ENCODE measurements at places on chromosomes 5 and 9.

DNA sequence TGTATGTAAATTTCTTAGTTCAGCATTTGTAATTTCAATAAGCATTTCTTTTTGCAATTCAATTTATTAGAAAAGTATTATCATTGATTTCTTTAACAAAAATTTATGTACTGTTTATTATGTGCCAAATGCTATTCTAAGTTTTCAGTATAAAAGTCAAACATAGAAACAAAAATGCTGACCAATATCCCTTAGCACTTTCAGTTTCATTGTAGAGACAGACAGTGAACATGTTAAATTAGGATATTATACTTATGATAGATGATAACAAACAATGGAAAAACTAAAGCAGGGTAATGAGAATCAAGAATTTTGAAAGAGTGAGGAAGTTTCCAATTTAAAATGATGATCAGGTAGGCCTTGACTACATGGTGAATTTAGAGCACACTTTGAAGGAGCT is 1106.0 kb downstream of the TAF11L14 start:
- DNase-seq, result no peak

DNA sequence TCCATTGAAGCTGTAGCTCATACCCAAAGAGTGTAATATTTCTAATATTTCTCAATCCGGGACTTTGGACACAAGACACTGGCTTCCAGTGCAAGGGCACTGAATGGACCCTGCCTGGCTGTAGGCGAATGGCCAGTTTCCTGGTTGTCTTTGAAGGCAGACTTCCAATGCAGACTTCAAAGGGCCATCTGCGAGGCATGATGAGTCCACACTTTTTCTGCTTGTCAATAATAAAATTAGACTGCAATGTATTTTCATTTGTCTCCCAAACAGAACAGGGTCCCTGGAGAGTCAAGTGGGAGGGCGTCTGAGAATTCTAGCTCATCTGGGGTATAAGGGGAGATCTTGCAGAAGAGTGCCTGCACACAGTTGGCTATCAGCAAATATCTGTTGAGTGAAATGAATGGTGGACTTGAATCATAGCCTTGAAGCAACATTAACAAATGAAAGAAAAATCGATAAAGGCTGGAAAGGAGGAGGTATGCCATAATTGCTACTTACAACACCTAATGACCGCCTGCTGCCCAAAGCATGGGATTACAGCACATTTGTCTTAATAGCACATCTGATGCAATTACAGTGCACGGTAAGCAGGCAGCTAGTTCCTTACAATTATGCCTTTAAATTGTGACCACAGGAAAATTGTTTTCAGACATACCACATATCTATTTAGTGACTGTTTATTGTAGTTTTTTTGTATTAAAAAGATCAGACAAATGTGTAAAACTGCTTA is 137.5 kb downstream of the ARHGEF28 start:
- DNase-seq, result no peak

DNA sequence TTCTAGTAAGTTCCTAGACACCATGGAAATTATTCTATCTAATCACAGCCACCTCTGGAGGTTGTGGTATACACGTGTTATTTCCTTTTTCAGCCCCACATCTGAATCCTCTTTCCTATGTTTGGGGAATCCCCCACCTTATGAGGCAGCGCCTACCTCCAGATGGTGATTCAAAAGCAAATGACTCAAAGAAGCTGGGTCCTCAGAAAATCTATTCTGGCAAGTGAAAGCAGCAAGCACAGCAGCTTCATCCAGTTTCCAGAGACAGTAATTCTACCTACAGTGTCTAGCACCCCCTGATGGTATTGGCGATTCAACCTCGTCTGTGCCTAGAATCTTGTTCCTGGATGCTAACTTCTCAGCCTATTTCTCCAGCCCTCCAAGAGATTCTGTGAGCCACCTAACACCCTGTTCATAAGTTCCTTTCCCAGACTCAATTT is 43.0 kb downstream of the STRBP start:
- peak; percentile 56 for DNase-seq

DNA sequence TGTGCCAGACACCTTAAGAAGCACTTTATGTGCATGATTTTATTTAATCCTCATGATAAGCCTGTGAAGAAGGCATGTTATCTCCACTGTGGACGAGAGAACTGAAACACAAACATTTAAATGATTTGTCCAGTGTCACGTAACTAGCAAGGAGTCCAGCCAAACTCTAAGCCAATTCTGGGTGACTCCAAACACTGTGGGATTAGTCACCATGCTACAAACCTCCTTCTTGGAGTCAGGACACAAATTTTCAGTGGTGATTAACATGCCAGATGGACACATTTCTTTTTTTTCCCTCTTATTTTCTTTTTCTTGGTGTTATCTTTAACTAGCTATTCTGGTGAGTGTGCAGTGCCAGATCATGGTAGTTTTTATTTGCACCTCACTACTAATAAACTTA is 316.8 kb downstream of the NDUFS4 start:
- no peak for DNase-seq

DNA sequence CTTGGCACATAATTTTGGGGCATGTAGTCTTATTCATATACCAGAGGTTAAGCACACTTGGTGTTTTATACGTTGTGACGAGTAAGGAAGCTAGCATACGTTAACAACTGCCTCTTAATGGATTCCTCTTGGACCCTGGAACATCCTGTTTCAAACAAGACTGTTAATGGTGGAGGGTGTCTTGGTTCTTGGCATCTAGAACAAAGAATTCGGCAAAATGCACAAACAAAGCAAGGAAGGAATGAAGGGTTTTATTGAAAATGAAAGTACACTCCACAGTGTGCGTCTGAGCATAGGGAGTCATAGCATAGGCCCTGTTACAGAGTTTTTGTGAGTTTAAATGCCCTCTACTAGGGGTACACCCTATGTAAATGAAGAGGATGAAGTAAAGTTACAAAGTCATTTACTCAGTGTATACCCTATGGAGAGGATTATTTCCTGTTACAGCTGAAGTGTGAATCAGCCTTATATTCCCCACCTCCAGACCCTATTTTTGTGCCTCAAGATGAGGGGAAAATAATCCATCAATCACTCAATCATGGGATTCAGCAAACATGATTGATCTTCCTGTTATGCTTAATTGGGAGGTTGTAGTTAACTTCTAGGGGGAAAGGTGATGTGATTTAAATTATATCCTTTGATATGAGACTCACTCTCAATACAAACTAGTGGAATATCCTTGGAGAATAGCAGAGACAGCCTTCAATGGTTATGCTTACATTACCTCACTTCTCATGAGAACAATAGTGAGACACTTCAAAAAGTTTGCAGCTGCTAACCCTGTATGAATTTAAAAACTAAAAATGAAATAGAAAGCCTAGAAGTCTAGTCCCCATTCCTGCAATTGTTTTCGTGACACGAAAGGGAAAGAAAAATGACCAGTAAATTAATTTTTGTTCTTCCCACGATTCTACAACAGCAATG is 84.9 kb upstream of the MYO10 start:
- DNase-seq, result no peak

- DNase-seq, result no peak
These were observed 12.8 kb upstream of the PANK3 start for GRCh38 chr5:168592014-168592368.

GRCh38 chr5:61519728-61520277 is 187.7 kb downstream of the ZSWIM6 start:
- DNase-seq, result no peak

Data from CD4-positive, alpha-beta T cell treated with Interleukin-6 at 100 ng/mL for 8 hours (primary cell).